ENCODE measurements at places on chromosomes 4 and X. TPM values are rescaled to one million over a fixed set of nuclear protein-coding genes. Genes with fewer than 3 reads are reported as not detected.
A peak's percentile ranks its signal among the peaks of the same experiment; 100 is the strongest.

NOX1 gene
- total RNA-seq = 0.96 TPM

DNA sequence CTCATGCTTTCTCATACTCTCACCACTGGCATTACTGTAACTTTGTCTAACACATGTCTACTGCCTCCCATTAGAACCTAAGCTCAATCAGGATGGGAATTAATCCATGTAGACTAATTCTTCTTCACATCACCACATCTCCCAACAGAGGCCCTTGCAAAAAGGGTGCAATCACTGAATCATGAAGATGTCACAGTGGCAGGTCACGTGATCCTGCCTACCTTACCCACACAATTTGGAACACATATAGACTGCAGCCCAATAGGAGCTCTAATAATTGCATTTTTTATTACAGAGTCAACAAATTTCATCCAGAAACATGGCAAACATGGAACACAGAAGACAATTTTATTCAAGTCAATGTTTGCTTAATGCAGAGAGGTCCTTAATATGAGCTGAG, 146.6 kb downstream of the NR3C2 start:
- no peak for DNase-seq

DNA sequence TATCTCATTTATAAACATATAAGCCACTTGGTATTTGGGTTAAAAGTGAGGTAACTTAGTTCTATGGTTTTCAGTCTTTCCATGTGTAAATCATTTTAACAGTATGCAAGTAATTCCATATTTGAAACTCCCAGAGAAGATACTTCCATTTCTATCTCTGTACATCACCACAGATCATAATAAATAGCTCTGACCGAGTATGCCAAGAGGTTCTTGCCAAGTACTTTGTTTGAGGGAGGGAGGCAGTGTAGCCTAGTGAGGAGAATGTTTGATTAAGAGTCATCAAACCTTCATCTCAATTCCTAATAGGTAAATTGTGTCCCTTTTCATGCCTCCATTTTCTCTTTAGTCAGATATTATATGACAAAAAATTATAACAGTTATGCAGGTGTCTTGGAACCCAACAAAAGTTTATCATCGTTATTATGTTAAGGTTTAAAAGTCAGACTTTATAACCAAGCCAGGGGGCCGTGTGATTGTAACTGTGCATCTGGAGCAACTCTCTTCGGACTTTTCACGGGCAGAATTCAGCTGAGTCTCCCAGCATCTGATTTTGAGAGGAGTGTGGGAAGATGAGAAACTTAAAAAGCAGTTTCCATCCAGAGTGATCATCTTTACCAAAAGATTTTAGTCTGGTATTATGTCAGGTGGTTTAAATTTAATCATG, 123.8 kb downstream of the ANK2 start:
- DNase-seq = no peak

DNA sequence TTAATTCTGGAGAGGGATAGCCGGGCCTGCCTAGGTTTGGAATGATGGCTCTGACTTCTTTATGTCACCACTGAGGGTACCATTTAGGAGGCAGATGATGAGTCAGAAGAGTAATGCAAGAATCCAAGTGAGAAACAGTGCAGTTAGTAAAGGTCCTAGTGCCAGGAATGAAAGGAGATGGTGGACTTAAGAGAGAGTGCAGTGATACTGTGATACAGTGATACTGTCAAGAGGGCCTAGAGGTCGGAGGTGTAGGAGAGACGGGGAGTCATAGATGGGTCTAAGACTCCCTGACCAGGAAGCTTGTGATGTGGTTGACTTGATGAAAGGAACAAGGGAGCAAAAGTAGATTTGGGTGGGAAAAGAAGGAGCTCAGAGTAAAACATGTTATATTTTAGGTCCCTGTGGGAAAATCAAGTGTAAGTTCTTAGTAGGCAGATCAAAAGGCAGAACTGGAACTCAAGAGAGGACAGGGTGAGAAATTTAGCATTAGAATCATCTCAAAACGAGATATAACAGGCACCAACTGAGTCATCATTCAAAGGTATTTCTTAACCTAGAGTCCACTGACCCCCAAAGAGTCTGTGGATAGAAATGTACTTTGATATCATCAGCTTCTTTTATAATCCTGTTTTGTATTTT, 85.0 kb downstream of the NFKB1 start:
- no peak for DNase-seq

DNA sequence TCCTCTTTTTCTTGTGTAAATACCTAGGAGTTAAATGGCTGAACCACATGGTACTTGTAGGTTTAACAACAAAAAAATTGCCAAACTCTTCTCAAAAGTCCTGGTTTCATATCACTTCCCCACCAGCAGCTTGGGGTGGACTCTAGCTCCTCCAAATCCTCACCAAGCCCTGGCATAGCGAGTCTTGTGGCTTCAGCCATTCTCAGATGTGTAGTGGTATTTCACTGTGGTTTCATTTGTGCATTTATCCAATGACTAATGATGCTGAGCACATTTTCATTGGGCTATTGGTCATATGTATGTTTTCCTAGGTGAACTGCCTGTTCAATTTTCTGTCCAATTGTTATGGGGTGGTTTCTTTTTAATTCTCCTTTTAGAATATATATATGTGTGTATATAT, 249.3 kb downstream of the NLGN4X start:
- no peak for DNase-seq

UGT2B15 gene
- total RNA-seq = 4.6 TPM

DNA sequence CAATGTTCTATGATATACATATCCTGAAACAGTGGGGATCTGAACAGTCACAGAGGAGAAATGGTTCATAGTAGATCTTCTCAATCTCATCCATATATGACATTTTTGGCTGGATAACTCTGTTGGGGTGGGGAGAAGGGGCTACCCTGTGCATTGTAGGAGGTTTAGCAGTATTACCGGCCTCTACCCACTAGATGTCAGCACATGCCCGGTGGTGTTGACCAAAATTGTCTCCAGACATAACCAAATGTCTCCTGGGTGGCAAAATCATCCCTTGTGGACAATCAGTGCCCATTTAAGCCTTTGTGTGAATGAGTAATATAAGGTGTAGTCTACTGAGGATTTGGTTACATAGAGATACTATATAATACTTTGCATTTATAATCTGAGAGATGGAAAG, 89.9 kb downstream of the PLS3 start:
- DNase-seq = peak; percentile 18

GRCh38 chr4:162715401-162715800, 451.3 kb downstream of the NAF1 start:
- no peak for DNase-seq

DNA sequence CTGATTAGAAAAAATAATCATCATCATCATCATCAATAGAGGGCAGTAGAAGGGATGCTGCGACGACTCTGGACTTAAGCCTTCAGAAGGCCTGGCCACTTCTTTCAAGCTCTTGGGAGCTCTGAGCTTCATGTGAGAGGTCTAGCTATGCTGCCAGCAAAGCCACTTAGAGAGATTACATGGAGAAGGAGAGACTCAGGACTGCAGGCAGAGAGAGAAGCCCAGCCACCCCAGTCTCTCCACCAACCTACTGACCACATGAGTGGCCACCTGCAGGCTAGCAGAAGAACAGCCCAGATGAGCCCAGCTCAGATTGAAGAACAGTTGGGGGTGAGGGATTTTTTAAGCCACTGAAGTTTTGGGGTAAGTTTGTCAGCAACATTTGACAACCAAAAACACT, 17.1 kb upstream of the TMEM150C start:
- DNase-seq = no peak

DNA sequence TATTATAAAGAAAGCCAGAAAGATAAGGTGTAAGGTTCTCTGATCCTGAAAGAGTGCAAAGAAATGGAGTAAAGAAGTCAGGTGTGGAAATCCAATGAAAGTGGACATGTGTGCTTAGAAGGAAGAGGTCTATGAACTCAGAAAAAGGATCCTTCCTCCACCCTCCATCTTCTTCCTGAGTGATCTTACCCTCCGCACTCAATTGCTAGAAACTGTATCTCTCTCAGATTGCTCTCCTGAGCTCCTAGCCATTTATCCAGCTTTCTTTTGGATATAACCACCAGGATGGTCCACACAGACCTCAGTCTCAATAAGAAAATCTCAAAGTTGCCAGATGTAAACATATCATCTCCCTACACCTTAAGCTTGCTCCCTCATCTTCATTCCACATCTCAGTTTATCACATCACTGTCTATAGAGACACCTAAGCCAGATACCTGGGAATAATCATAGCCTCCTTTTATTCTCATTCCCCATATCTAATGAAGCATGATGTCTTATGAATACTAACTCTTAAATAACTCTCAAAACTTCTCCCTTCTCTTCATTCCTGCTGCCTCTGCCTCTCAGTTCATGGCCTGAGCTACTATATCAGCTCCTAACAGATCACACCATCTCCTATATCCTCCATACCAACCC, 573 bp downstream of the SERPINA7 start:
- no peak for DNase-seq

DNA sequence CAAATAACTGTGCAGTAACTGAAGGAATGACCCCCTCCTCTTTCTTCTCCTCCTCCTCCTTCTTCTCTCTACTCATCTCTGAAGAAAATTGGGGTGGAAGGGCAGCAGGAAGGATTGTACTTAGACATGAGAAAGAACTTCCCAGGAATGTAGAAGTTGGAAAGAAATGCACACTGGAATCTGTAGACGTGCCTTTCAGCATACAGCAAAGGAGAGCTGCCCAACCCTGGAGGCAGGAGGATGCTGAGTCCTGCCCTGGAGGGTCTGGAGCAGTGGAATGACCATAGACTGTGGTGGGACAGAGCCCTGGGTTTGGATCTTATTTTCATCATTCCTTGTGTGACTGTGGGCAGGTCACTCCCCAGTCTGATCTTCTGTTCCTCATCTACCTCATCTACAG, 80.1 kb downstream of the PJA1 start:
- DNase-seq = no peak

- DNase-seq = no peak
These were observed 160.3 kb downstream of the CFAP299 start for GRCh38 chr4:80495865-80496264.

GRCh38 chrX:18255059-18255458, 34.4 kb upstream of the BEND2 start:
- no peak for DNase-seq

DNA sequence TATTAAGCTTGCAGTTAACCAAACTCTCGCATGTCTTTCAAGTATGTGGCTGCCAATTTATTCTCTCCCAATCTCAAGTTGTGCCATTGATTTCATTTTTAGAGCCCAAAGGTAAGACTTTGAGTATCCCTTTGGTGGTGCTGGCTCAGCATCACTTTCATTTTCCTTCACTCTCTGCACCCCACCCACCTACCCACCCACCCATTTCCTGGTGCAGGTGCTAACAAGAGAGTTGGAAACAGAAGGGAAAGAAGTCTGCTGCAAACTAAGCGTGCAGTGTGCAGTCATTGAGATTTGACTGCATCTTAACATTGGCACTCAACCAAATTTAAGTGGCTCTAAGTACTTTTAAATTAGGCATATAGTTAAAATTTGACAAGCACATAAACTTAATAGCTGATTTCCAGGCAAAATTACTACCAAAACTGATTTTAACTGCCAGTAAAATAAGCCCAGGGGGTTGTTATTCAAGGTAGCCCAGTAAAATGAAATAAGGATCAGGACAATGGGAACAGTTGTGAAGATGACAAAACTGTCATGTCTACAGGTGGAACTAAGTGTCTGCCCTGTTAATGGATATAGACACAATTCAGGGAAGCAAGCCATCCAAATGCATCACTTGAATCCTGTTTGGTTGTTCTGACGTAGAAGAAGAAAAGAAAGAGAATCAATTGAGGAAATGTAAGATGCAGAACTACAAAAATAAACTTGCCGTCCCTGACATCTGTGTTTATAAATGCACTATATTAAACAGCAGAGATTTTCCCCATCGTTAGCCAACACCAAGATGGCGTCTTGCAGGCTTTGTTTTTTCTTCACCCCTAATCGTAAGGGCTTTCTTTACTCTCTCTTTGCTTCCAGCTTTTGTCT, 184.2 kb downstream of the KDR start:
- no peak for DNase-seq

DNA sequence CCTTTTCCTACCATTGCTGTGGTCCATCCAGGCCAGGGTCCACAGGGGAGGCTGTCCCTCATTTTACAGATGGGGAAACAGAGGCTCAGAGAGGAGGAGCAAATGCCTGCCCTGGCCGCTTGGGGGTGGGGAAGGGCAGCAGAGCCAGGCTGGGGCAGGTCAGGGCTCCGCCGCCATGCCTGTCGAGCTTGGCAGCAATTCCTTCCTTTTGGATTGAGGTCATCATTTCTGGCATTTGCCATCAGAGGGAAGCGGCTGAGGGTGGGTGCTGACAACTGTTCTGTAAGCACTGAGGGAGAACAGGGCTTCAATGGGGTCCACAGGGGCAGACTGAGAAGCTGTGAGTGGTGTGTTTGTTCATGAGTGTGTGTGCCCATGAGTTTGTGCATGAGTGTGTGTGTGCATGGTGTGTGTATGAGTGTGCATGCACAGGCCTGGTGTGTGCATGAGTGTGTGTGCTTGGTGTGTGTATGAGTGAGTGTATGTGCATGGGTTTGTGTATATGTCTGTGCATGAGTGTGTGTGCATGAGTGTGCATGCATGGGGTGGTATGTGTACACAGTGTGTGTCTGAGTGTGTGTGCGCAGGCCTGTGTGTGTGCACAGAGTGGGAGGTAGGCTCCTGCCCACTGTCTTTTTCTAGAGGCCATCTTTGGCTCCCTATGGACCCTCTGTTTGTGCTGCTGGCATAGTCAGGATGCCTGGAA, 115.2 kb downstream of the SORCS2 start:
- peak; percentile 53 for DNase-seq

DOK7 gene
- total RNA-seq = 2.4 TPM

NWD2 gene
- 2.4 TPM for total RNA-seq

PLP1 gene
- total RNA-seq = 19.0 TPM

DNA sequence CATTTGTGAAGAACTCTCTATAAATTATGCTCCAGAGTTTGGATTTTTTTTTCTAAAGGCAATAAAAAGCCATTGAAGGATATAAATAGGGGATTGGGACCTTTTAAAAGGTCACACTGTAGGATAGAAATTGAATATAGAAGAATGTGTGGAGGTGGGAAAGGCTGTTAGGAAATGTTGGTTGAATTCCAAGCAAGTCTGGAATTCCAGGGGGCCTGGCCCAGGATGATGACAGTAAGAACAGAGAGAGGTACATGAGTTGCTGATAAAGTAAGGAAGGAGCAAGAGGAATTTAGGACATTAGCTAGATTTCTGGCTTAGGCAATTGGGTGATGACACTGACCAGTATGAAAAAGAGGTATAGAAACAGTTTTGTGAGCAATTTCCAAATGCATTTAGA, 95.4 kb upstream of the USP38 start:
- no peak for DNase-seq

GNL3L gene
- 16.6 TPM for total RNA-seq

GRCh38 chr4:123163501-123163900, 233.1 kb upstream of the SPRY1 start:
- DNase-seq = no peak

DNA sequence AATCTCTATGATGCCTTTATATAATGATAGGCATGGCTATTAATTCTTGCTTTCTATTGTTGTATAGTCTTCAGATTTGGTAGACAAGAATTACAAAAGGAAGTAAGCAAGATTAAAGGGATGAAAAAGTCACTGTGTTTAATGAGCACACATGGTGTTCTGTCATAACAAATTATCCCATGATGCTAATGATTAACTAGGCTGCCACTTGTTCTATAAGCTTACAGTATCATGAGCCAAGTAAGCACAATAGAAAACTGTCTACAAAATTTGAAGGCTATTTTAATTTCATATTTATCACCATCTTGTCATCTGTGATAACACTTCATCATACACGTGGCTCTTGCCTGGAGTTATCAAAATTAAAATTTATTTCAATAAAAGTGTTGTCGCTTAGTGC, 466.7 kb downstream of the GASK1B start:
- no peak for DNase-seq
